ENCODE measurements at places on chromosomes 12 and 14.

DNA sequence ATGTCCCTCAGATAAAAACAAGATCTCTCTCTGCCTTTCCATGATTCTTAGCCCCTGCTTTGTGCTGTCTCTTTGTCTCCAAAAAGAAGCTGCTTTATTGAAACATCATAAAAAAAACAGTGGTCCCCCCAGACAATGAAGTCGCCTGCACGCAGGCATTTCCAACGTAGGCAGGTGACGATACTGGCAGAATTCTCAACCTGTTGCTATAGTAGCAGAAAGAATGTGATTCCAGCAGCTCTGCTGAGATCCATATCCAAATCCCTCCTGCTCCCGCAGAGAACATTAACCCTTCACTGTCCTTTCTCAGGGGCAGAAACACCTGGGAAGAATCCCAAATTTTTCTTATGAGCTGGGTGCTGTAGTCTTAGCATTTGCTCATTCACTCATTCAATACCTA is 84.8 kb downstream of the STON2 start:
- no peak for DNase-seq

- DNase-seq = no peak
Measured at GRCh38 chr12:43728117-43728516, 30.5 kb downstream of the PUS7L start.

- no peak for DNase-seq
Measured at GRCh38 chr12:51406290-51406689, 15.1 kb upstream of the GALNT6 start.

DNA sequence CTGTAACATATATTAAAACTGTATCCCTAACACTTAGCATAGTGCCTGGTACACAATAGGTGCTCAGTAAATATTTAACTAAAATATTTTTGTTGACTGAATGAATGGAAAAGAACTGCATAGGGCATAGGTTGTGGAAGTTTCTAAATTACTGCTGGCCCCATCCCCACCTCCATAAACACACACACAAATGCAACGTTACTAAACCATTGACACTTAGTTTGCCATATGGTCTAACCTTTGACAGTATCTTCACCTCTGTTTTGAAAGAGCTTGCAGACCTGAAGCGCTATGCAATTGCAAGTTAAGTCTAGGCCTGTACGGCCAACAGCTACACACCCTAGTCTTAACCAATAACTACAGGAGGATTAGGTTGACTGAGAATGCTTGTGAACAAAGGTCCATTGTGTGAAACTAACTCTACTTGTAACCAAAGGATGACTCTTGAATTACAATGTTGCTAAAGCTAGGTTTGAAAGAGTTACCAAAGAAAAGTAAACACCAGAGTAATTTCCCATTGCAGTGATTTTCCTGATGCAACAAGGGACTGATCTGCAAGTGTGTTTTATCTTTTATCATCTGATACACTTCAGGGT is 924 bp upstream of the MANSC1 start:
- no peak for DNase-seq

- peak; percentile 33 for DNase-seq
Measured at GRCh38 chr14:54722791-54723432, 156.0 kb downstream of the SAMD4A start.

- no peak for DNase-seq
Measured at GRCh38 chr14:101426466-101426865, 134.8 kb upstream of the DIO3 start.

GRCh38 chr14:28412077-28412476 is 354.5 kb upstream of the FOXG1 start:
- no peak for DNase-seq

- no peak for DNase-seq
Measured at GRCh38 chr14:100568164-100568997, 18.8 kb downstream of the BEGAIN start.

DNA sequence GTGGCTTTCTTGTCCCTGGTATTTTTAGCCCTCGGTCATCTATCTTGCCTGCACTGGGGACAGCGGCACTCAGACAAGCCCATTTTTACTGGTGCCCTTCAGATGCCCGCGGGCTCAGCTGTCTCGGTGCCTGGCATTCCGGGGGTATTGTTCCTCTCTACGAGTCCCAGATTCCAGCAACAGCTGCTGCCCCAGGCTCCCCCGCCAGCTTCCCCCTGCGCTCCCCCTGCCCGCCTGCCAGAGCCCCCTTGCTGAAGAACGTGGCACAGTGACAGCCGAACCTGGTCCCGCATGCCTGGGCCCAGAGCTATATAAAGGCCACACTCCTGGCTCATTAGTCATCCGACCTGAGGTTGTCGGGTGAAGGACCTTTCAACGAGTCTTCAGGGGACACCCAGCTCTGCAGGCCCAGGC is 10.9 kb upstream of the MYL2 start:
- DNase-seq = no peak

DNA sequence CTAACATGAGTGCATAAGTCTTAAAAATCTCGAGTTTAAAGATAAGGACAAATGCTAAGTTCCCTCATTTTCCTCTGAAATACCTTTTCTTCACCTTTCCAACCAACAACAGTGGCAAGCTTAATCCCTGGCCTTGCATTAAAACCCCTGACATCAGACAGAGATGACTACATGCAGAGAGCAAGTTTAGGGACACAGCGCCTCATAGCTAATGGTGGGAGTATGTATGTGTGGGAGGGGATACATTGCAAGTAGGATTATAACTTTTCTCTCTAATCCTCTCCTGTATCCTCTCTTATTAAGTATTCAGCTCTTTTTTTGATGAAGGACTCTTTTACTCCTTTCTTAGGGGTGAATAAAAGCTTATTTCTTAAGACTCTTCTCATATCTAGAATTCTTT is 547.1 kb downstream of the CCER1 start:
- DNase-seq = no peak

DNA sequence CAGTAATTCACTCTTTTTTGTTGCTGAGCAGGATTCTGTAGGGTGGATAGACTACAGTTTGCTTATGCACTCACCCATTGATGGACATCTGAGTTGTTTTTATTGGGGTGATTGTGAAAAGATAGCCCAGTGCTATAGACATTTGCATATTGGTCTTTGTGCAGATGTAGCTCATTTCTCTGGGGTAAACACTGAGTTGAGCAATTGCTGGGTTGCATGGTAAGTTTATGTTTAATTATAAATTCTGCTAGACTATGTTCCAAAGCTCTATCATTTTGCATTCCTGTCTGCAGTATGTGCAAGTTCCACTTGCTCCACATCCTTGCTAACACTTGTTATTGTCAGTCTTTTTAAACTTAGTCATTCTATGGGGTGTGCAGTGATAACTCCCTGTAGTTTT is 65.4 kb upstream of the RFLNA start:
- DNase-seq = no peak

DNA sequence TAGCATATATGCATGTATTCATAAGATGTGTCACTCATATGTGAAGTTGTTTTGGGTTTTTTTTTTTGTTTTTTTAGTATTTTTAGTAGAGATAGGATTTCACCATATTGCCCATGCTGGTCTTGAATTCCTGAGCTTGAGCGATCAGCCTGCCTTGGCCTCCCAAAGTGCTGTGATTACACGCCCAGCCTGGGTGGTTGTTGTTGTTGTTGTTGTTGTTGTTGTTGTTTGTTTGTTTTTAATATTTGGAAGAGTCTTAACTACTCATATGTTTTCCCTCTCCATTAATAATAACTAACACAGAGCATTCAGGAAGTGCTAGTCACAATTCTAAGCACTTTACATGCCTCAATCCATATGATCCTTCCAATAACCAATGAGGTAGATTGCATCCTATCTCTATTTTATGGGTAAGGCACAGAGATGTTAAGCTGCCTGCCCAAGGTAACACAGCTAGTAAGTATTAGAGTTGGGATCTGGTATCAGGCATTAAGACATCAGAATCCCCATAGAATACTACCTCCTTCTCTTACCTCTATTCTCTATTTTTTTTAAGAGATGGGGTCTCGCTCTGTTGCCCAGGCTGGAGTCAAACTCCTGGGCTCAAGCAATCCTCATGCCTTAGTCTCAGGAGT is 27.6 kb downstream of the SLC25A21 start:
- no peak for DNase-seq

GRCh38 chr14:64235652-64236640 is 58.2 kb downstream of the ESR2 start:
- DNase-seq = peak; percentile 36

- no peak for DNase-seq
Measured at GRCh38 chr12:64580681-64581080, 29.6 kb upstream of the RASSF3 start.

Data from astrocyte of the cerebellum (primary cell).